Activated CD8-positive, alpha-beta memory T cell treated with anti-CD3 and anti-CD28 coated beads for 1 hour (primary cell): ENCODE measurements at places on chromosomes 12 and 14.

DNA sequence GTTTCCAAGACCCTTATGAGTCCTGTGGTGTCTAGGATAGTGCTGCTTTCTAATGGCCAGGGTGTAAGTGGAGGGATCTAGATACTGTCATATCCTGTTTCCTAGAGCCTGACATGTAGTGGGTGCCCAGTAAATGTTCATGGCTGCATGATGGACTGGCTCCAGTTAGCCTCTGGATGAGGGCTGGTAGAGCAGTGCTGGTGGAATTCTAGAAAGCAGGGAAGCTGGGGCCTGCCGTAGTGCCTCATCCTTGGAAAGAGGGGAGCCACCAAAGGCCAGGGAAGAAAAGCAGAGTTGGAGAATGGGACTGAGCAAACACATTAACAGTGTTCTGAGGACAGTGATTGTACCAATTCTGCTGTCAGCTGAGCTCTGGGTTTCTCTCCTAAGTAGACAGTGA, 637 bp downstream of the GZMB start:
- DNase-seq = no peak

GRCh38 chr14:60003991-60004390, 84.0 kb downstream of the LRRC9 start:
- DNase-seq = no peak

GRCh38 chr12:48777501-48778400, 11.1 kb downstream of the ADCY6 start:
- DNase-seq = no peak

DNA sequence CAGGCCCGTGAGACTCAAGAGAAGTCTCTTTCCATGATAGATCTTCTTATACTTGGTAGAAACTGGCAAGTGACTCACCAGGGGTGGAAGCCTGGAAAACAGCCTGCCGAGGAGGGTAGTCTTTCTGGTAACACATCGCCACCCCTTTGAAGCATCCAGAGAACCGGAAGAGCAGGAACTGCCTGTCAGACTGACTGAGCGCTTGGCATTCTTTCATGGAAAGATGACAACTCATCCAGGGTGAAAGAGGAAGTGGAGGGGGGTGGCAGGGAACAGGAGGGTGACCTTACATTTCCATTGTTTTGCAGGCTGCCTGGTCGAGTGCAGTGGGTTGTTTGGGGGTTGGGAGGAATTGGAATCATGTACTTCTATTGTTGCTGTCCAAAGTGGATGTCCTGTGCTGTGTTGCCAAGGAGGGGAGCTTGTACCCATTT, 34.5 kb downstream of the PRKCH start:
- peak; percentile 68 for DNase-seq

- DNase-seq = no peak
These were observed 606.3 kb upstream of the LRFN5 start for GRCh38 chr14:41000350-41000749.

GRCh38 chr12:124677552-124678356, 110.3 kb upstream of the NCOR2 start:
- DNase-seq = no peak

GRCh38 chr14:99265571-99265970, 6.4 kb downstream of the BCL11B start:
- DNase-seq = no peak

DNA sequence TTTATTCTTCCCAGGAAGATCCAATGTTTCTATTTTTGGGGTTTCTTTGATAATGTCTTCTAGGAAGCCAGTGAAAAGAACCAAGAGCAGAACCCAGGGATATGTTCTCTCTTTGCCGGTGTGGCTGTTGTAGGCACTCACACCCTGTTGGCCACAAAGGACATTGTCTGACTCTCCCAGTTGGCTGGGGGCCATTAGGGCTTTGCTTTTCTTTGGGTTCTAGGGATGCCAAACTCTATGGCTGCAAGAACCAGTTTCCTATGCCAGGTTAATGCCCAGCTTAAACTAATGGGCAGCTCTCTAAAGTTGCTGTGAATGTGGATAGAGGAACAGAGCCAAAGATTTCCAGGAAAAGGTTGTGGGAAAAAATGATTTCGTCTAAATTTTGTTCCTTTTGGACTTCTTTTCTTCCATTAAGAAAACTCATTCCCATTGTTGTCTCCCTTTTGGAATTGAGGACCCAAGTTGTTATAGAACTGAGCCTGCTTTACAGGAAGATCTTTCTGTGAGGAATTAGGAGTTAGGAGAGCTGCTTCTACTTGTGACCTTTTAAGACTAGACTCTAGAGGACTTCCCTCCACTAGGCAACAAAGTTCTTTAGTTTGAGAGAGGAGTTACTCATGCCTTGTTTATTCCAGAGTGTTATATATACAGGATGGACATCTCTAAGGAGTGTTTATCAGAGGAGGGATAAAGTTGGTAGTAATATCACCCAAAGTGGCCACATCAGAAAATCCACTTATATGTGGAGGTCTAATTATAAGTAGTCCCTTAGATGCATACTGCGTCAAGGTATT, 13.1 kb downstream of the COPZ1 start:
- DNase-seq = no peak

GRCh38 chr12:4859478-4860210, 50.1 kb upstream of the KCNA1 start:
- DNase-seq = no peak

DNA sequence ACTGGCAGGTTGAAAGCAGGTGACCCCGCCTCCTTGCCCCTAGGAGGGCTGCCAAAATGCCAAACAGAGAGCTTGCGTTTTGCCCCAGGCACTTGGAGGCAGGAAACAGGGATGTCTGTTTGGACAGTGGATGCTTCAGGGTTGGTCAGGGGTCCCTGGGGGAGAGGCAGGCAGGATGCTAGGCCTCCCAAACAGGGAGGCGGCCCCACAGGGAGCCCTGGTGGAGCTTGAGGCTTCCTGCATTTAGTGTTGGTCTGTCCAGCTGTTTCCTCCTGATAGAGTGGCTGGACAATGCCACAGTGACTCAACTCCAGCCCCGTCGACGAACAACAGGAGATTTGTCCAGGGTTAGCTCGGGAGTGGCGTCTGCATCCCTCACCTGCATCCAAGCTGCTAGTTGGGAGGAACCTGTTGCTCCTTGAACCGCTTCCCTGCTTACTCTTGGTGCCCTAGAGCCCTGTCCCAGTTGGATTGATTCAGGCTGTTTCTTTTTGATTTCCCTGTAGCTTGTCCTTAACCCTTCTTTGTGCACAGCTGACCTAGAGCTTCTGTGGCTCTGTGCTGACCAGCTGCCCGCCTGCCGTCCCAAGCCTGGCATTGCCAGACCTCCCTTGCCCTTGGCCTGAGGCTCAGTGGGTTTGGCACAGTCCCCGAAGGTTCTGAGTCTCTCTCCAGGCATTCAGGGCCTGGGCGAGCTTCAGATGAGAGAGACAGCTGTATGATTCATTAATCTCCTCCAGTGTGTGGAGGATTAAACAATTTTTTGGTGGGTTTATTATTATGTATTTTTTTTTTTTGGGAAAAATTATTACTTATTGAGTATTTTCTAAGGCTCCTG, 45.9 kb downstream of the TSPAN9 start:
- no peak for DNase-seq

DNA sequence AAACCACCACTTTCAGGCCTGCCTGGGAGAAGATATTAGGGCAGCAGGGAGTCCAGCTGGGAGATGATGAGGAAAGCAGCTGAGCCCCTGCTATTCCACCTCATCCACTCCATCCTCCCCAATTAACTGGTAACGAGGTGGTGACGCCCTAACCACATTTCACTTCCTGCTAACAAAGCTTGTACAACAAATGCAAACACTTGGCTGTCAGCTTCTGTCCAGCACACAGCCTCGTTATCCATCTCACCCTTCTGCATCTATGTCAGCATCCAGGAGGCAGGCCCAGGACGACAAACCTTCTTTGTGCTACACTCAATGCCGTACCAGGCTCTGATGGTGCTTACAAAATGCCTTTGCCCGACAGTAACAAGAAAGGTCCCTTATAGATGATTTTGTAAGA, 225.4 kb downstream of the APAF1 start:
- no peak for DNase-seq

GRCh38 chr14:31947680-31948595, 129.2 kb upstream of the ARHGAP5 start:
- no peak for DNase-seq

DNA sequence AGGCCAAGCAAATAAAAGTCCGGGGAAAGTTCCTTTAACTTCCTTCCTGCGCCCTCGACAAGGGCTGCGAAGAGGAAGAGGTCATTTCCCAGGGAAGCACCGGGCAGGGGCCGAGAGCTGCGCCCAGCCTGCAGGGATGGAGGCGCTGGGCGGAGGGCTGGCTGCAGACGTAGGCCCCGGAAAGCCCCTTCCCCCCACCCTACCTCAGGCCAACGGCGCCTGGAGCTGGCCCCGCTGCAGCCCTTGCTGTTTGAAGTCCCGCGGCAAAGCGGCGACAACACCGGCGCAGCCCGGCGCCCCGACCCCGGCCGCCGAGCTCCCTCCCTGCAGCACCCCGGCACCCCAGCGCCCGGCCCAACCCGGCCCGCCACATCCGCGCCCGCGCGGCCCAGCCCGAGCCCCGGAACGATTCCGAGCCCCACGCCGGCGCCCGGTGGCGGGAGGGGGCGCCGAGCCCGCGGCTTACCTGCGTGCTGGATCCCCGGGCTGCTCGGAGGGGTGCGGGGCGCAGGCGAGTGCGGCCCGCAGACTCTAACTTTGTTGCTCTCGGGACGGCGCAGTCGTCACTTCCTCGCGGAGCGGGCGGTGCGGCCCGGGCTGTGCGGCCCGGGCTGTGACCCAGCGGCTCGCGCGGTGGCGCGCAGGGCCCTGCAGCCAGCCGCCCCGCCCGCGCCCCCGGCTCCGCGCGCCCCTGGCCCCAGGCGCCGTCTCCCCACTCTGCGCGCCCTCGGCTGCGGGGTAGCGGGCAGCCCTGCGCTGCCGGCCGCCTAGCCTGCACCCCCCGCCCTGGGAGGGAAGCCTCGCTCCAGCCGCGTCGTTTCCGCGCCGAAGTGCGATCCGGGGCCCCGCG, 64.8 kb upstream of the PTGR2 start:
- peak; percentile 42 for DNase-seq

- DNase-seq = no peak
These were observed 1.3 kb upstream of the AVPR1A start for GRCh38 chr12:63152321-63152700.

DNA sequence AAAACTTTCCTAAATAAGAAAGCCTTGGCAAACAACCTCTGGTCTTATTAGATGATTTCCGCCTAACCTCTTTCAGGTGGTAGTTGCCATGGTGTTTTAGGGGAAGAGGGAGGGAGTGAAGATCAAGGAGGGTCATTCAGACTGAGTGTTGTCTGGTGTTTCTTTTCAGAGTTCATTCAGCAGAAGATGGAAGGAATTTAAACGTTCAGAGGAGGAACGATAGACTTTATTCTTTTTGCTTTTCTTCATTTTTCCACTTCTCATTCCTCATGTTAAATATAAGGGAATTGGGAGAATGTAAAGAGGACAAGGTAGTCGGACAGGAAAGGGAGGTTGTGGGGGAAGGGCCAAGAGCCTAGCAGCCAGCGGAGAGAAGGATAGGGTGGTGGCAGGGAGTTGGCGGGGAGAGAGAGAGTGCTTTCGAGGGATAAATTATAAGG, 17.4 kb upstream of the SALL2 start:
- DNase-seq = no peak

DNA sequence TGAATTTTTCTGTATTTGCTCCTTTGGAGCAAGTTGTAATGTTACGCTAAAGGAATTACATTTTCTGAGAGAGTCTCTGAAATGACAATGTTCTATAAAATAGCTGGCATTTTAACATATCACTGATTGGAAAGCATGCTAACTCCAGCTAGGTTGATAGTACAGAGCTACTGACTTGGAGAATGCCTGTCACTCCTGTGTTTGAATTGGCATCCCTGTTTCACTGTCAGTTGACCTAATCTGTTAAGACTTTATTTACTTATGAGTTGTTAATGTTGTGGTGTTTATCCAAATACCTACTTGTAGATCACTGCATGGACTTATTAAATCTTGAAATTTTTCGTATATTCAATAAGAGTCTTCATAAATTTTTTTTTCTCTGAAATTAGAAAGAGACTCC, 33.6 kb downstream of the HCFC2 start:
- no peak for DNase-seq
